Right cardiac atrium (tissue), 5 donors: ENCODE measurements at places on chromosomes 7 and 10. TPM values are rescaled to one million over a fixed set of nuclear protein-coding genes. Genes with fewer than 3 reads are reported as not detected.

CACUL1 gene
- 7.9 TPM for polyA plus RNA-seq

CDC123 gene
- 46.0 TPM for polyA plus RNA-seq

VIPR2 gene
- 7.3 TPM for polyA plus RNA-seq

DNA sequence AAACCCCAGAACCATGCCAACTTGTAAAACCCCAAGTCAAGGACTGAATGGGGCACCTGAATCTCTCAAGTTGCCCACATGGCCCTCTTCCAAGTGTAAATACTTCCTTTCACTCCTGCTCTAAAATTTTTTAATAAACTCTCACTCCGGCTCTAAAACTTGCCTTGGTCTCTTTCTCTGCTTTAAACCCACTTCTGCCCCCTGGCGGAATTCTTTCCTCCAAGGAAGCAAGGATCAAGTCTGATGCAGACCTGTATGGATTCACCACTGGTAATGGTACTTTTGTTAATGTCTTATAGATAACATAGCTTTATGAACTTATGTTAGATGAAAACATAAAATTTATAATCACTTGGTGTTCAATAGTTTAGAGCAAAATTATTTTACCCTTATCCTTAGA, 33.8 kb downstream of the SLC16A9 start:
- no peak for DNase-seq

- DNase-seq = no peak
Measured at GRCh38 chr7:80135309-80136104, 876 bp downstream of the GNAI1 start.

- DNase-seq = no peak
Measured at GRCh38 chr10:27792216-27792615, 46.6 kb upstream of the MKX start.

DNA sequence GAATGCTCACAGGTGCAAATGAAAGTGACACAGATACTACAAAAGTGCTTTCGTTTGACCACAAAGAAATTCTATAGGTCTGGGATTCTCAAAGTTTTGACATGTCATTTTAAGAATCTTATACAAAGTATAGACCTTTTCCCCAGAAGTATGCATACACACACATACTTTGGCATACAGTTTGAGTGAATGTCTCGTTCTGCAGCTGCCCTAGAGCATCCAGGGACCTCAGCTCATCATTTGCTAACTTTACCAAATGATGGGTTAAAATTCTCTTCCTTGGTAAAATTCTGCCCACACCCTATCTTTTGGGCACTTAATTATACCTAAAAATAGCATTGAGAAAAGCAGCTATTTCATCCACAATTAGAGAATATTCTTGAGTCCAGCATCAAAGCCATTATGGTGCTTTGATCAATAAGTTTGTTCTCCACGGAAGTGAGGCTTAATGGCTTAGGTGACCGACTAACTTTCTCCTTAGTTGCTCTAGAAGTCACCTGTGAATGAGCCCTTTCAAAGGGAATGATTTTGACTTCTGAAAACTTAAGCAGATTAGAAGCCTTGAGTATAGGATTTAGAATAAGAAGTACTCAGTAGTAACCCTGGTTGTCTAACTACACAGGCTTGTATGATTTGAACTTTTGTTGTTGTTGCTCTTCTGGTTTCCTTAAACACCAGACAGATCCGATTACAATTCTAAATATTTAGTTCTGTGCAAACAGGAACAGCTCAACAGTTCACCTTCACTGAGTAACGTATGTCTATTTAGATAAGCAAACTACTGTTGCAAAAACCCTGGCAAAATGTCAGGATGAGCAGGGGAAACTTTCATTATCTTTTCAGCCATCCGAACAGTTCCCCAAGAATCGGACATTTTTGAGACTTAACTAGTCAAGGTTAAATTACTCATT, 70.6 kb downstream of the CNNM2 start:
- no peak for DNase-seq

DNA sequence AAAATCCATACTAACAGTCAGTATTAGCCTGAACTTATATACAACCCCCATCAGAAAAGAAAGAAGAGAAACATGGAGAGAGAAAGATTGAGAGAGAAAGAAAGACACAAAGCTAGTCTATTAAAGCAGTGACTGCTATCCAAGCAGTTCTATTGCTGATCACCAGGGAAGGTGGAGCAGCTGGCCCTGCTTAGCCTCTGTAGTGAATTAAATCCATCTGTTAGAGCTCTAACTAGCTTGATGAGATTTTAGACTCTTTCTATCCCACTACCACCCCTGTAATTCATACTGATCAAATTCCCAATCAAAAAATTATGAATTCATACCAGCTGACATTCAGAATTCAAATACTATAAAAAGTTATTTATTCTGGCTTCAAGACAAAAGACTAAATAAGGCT, 486.0 kb upstream of the LRRN3 start:
- DNase-seq = no peak

- DNase-seq = no peak
Measured at GRCh38 chr10:24009115-24009514, 199.8 kb upstream of the KIAA1217 start.
